ENCODE measurements at places on chromosomes 7 and 10.

DNA sequence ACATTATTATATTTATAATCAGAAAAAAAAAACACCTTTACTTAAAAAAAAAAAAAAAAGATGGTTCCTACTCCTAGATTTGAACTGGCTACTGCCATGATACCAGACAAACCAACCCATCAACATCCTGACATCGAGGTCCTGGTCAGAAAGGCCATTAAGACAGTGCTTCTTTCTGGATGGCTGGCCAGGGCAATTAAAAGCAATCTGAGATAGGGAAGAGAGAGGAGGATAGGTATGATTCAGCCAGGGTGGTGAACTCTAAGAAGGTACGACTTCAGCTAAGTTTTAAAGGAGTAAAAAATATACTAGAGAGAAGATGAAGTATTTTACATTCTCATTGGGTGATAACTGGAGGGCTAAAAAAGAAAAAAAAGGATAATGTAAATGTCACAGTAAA lies 139.0 kb downstream of the DOCK4 start:
- no peak for DNase-seq

- no peak for DNase-seq
Measured at GRCh38 chr10:63628526-63629362, 107.5 kb downstream of the REEP3 start.

- no peak for DNase-seq
Measured at GRCh38 chr7:17481118-17481517, 182.7 kb downstream of the AHR start.

DNA sequence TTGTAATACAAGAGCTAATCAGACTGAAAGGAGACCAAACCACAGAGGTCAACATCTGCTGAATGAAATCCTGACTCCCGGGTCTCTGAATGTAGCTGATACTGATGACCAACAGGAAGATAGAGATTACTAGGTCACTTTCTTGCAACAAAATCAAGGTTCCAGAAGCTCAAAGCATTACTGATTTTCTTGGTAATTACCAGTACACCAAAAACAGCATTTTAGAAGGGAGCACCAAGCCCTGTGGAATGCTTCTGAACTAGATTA lies 177.7 kb downstream of the SLC25A13 start:
- DNase-seq = no peak

GRCh38 chr7:24130631-24131030 lies 153.4 kb upstream of the NPY start:
- DNase-seq = no peak

- no peak for DNase-seq
Measured at GRCh38 chr10:3186368-3186767, 13.8 kb upstream of the PITRM1 start.

All from iPS DF 6.9 (cell line).